ENCODE measurements at places on chromosomes 6 and 20. TPM values are rescaled to one million over a fixed set of nuclear protein-coding genes. Genes with fewer than 3 reads are reported as not detected.

CCDC170 gene
- total RNA-seq: 13.1 TPM

- no peak overlapping the region for H3K4me3 ChIP-seq
- no peaks in the 10 kb centered on the region for H3K27me3 ChIP-seq
- no peak overlapping the region for H3K27ac ChIP-seq
- no peaks in the 10 kb centered on the region for H3K36me3 ChIP-seq
- DNase-seq: no peak
Observed at GRCh38 chr20:50335866-50336265, 145.2 kb downstream of the CEBPB start.

DNA sequence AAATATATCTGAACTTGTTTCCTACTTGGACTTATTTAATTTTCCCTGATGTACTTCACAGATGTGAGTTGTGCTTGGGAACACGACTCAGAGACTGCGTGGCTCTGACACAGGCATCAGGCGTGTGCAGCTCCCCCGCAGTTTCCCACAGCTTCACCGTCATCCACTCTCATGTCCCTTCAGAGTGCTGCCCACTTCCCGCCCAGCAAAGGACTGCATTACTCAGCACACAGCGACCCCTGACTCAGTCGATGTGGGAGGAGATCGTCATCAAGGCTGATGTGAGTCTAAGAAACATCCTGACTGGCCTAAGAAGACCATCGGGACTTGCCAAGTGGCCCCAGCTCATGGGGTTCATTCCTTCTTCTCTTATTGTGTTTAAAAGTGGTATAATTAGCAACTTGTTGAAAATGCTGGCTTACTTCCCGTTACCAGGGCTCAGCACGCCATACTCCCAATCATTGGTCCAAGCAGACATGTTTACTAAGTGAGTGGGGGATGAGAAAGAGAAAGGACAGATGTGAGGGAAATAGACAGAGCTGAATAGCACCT lies 539.4 kb upstream of the JARID2 start:
- peak; percentile 43 for DNase-seq
- no peaks in the 10 kb centered on the region for H3K27me3 ChIP-seq
- H3K4me3 ChIP-seq: no peak overlapping the region
- H3K36me3 ChIP-seq: no peaks in the 10 kb centered on the region

DNA sequence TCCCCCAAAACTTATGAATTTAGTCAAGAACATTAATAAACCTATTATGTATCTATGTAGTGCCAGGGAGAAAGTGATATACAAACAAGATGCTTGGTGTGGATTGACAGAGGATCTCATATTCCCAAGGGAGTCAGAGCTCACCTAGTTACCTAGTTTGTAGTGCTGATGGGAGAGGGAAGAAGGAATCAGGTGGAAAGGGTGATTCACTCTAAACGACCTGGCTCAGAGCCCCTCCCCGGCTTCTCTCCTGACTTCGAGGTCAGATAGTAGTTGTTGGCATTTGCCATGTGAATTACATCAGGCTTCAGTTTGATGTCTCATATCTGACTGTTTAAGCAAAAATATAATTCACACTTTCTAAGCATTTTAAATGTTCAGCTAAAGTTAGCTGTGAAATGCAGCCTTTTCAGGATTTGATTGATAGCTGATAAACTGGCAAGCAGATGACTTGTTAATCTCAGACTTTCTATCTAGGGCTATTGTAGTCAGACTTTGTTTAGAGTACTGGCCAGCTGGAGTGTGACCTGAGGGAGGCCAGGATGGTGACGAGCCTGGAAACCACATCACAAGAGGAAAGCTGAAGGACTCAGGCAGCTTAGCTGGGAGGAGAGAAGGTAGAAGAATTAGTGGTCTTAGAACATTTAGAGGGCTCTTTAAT lies 123.7 kb downstream of the AKAP7 start:
- no peak overlapping the region for H3K27ac ChIP-seq
- no peaks in the 10 kb centered on the region for H3K4me1 ChIP-seq
- no peak overlapping the region for H3K4me3 ChIP-seq
- H3K36me3 ChIP-seq: no peaks in the 10 kb centered on the region
- no peak for DNase-seq
- H3K27me3 ChIP-seq: no peaks in the 10 kb centered on the region

- peaks cover 4% of the 10 kb centered on the region for H3K36me3 ChIP-seq
- H3K4me1 ChIP-seq: peaks cover 6% of the 10 kb centered on the region
- no peak overlapping the region for H3K4me3 ChIP-seq
- H3K27me3 ChIP-seq: no peaks in the 10 kb centered on the region
Observed at GRCh38 chr20:19802492-19803158, 44.6 kb downstream of the RIN2 start.

All from spinal cord (tissue), 10 donors.